Activated CD4-positive, alpha-beta memory T cell treated with anti-CD3 and anti-CD28 coated beads for 36 hours (primary cell): ENCODE measurements at places on chromosomes 1 and 21. TPM values are rescaled to one million over a fixed set of nuclear protein-coding genes. Genes with fewer than 3 reads are reported as not detected.

The WDR64 gene
- not detected for total RNA-seq

The ACKR1 gene
- total RNA-seq = not detected

The FAM151A gene
- total RNA-seq = not detected

DNA sequence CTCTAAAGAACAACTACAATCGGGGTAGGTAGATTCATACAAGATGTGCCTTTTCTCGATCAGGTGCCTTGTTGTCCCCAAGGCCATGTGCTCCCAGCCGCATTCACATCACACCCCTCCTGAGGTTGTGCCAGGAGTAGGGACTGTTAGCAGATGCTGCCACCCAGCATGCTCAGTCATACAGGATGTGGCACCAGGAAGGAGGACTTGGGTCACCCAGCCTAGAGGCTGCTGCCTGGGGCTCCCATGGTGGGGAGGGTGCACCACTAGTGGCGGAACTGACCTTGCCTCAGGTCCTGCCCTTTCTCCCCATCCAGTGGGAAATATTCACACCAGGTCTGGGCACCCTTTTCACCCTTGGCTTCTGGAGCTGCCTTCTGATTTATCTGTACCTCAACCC, 8.3 kb downstream of the TEX35 start:
- H3K4me3 ChIP-seq = no peak overlapping the region
- H3K36me3 ChIP-seq = no peaks in the 10 kb centered on the region
- H3K4me1 ChIP-seq = no peaks in the 10 kb centered on the region

- H3K4me3 ChIP-seq = peak within 1 kb of the TSS; percentile 84
- H3K27ac ChIP-seq = no peak within 1 kb of the TSS
- H3K27me3 ChIP-seq = peaks cover 10% of the 10 kb centered on the region
- H3K4me1 ChIP-seq = peaks cover 34% of the 10 kb centered on the region
- H3K36me3 ChIP-seq = no peaks in the 10 kb centered on the region
These were observed at the start of gene TMCC2 for GRCh38 chr1:205227584-205228013. TSS of gene TMCC2 (plus strand) at chr1:205227946. CDS start at chr1:205228565, 619 bp downstream.

- no peaks in the 10 kb centered on the region for H3K4me1 ChIP-seq
- H3K27ac ChIP-seq = no peak overlapping the region
- no peaks in the 10 kb centered on the region for H3K36me3 ChIP-seq
- H3K27me3 ChIP-seq = no peaks in the 10 kb centered on the region
- DNase-seq = no peak
These were observed 18.9 kb downstream of the ITLN2 start for GRCh38 chr1:160935527-160936258.

- no peak overlapping the region for H3K27ac ChIP-seq
- no peaks in the 10 kb centered on the region for H3K36me3 ChIP-seq
- H3K27me3 ChIP-seq = no peaks in the 10 kb centered on the region
- no peaks in the 10 kb centered on the region for H3K4me1 ChIP-seq
- no peak overlapping the region for H3K4me3 ChIP-seq
These were observed 99.0 kb upstream of the WLS start for GRCh38 chr1:68331117-68331865.
